Stimulated activated CD4-positive, alpha-beta T cell treated with anti-CD3 and anti-CD28 coated beads, Interleukin-15, amount 100 ng/mL, for 1 hour (primary cell): ENCODE measurements at places on chromosomes 5 and 9.

GRCh38 chr5:168073311-168073710 lies 218.1 kb upstream of the WWC1 start:
- no peak for DNase-seq

DNA sequence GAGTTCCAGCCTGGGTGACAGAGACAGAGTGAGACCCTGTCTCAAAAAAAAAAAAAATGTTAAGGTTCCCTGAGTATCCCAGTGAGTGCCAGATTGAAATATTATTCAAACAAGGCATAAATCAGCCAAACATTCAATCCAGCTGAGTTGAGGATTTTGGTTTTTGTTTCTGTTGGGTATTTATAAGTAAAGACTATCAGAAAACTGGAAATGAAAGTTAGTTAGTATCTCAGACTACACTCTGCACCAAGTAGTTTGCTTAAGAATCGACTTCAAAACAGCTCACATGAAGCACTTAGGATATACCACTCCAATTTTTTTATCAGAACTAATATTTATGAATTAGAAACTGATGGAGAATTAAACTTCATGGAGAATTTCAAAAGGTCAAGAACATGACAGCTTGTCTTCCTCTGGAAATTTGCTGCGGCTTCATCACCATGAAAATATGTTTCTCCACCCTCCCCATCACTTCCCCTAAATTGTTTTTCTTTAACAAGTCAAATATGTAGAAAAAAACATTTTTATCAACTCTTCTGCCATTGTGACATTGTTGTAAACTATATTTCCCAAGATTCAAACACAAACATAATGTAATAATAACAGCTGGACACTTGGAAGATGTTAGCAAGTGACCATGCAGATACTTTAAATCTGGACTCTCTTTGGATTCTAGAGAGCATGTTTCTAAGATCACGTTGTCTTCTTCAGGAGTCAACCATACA lies 110.0 kb upstream of the PTGER4 start:
- no peak for DNase-seq

DNA sequence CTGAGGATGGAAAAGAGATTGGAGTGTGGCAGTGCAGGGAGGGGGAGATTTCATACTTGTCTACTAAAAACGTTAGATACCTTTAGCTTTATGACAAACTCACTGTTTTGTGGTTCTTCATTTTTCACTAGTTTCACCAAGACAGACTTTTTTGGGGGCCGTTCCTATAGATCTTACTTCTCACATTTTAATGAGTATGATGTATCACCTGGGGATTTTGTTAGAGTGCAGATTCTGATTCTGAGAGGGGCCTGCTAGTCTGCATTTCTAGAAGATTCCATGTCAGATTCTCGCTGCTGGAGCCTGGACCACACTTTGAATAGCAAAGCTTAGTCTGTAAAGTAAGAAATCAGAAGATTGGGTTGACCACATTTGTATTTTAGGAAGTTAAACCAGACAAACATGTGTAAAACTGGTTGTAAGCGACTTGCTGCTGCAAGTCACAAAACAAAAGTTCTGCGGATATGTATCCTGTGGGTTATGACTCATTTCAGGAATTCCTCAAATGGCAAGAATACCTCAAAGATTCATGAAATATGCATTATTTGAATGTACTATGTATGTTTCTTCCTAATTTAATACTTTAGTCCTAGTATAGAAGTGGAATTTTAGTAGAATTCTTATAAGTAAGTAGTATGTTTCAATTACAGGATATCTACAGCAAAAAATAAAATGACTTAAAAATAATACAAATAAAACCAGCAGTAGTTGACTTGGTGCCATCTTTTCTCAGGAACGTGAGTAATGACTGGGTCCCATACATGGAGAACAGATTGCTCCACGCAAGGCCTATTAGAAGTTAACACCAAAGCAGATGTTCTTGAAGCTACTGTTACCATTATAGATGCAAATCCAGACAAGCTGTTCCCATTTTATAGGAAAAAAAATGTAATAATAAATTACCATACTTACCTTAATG lies 27.8 kb downstream of the NFIL3 start:
- DNase-seq: no peak

- DNase-seq: no peak
Measured at GRCh38 chr5:110846398-110847001, 107.7 kb downstream of the SLC25A46 start.

- DNase-seq: no peak
Measured at GRCh38 chr9:4519604-4520003, 29.3 kb downstream of the SLC1A1 start.

- DNase-seq: no peak
Measured at GRCh38 chr5:61215996-61216395, 53.7 kb upstream of the SMIM15 start.
